SW480 (cell line): ENCODE measurements at places on chromosomes 12 and 14.

DNA sequence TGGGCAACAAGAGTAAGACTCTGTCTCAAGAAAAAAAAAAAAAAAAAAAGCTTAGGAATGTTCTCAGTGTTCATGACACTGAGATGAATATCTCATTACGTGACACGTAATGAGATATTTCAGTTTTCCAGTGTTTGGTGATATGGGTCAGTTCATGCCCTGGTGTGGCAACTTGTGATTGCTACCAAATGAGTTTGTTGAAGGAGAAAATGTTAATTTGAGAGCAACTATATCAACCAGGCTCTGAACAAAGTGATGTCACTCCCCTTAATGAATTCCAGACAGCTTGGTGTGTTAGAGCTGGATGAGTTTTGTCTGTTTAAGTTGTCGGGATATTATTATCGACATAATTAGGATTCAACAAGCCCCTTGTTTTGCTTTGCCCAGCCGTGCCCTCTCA lies 211.7 kb downstream of the DPF3 start:
- DNase-seq = no peak

DNA sequence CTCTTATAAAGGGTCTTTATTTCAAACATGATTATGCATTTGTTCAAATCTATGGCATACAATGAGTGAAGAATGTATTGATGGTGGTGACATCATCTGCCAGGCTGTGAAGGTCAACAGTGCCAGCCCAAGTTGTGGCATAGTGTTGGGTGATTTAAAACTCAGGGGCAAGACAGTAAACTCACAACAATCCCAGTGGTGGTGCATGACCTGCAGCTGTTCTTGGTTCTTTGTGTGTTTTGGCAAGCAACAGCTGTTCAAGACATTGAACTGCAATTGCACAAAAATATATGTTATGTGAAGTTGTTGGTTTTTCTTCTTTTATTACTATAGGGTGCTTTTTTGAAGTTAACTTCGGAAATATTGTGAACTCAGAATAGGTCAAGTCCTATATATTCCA lies 851.6 kb downstream of the NRXN3 start:
- no peak for DNase-seq

DNA sequence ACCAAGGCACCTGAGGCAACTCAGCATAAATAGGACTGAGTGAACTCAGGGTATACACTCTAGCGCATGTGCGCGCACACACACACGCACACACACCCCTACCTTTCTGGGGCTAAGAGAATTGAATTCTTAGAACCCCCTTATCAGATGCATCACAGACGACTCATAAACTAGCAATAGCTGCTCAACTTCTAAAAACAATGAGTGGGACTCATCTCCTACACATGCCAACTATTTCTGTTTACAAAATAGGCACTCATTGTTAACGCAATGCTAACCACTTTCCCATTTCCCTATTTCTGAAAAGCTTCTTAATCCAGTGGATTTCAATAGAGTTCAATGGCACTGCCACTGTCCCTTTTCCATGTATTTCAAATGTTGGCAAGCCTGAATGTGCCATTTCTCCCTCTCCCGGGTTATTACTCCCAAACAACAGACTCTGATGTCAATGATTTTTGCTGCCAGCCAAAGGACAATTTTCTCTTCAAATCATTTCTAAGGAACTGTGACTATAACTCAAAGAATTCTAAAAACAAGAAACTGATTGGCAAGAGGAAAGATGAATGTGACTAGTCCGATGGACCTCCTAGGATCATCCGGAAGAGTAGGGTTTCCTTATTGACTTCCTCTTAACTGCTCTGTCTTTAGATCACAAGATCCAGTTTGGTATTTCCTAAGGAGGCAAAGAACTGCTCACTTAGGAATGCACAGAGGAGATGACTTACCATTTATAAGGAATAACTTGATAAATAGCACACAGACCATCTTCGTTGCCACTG lies 48.8 kb downstream of the SLC38A1 start:
- DNase-seq = peak; percentile 80

DNA sequence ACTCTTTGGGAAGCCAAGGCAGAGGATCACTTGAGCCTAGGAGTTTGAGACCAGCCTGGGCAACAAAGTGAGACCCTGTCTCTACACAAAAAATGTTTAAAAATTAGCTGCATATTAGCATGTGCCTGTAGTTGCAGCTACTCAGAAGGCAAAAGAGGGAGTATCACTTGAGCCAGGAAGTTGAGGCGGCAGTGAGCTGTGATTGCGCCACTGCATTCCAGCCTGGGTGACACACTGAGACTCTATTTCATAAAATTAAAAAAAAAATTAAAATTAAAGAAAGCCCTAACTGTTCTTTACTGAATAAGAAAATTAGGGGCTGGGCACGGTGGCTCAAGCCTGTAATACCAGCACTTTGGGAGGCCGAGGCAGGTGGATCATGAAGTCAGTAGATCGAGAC lies 27.0 kb downstream of the SENP1 start:
- DNase-seq = no peak

DNA sequence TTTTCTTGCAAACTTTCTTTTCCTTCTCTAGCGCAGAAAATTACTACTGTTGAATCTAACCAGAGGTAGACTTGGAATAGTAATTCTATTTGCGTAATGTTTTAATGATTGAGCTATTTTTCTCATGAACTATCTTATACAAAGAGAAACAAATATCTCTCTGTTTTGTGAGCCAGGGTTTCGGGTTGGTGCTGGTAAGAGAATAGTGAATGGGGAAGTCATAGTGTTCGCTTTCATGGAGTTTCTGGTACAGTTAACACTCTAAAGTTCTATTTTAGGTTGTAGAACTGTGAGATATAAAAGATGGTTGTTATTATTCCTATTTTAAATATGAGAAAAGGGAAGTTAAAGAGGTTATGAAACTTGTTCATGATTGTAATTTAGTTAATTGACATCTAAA lies 6.6 kb downstream of the CLEC1B start:
- DNase-seq = no peak

DNA sequence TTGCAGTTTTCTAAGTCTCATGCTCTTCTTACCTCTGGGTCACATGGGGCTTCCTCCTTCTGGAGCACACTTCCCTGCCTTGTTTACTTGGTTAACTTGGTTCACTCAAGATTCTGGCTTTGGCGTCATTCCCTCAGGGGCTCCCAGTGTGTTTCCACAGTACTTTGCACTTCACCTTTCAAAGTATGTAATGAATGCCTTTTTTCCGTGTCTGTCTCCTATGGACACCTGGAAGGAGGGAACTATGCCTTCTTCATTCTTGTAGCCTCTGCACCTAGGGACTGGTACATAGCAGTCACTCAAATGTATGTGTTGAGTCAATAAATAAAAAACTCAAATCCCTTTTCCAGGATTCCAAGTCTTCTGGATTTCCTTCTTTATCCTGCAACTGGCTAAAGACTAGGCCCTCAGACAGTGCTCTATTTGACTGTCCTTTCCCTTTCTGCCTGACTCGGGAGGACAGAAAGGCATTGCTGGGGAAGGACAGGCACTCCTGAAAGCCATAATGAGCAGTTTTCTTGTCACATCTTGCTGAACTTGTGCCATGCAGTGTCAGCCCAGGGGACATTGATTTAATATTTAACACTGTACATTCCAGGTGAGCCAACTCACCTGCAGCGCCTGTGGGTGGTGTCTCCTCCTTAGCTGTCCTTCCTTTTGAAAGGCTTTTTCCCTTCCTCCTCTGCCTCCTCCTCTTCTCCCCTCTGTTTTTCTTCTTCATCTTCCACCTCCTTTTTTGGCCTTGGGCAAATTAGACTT lies 12.8 kb downstream of the MYRFL start:
- no peak for DNase-seq

- DNase-seq = no peak
Measured at GRCh38 chr12:84732828-84733340, 179.7 kb downstream of the SLC6A15 start.

DNA sequence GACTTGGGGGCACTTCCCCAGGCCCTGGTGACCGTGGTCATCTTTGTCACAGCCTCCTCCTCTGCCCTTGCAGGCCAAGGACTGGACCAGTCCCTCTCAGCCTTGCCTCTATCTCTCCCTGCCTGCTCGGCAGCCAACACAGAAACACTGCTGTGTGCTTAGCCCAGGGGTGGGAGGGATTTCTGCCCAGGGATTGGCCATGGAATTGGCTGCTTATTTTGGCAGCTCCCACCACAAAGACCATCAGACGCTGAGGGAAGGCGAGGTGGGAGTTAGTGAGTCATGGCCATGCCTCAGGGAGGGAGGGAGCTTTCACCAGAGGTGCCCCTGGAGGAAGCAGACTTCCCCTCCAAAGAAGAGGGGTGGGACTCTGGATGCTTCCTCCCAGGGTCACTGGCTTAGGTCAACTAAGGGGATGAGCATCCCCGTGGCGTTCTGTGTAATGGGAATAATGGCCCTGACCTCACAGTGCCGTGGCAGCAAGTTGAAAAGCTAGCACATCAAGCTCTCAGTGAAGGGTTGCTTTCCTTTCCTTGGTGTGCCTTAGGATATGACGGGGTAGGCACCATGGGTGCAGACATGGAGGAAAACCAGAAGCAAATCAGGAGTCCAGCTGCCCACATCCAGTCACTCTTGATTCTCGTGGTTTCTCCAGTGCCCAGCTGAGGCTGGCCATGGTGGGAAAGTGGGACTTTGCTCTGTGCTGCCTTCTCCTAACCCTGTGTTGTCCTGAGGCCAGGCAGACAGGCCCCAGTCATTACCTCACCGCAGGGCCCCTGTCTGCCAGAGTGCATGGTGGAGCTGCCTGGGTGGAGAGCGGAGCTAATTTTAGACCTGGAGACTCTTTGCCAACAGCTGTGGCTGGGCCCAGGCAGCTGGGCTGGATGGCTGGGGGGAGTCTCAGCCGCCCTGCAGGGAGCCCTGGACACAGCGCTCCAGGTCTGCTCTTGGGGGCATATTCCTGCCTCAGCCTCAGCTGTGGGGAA lies 21.4 kb downstream of the B4GALNT3 start:
- DNase-seq = no peak

- no peak for DNase-seq
Measured at GRCh38 chr14:98949481-98950135, 322.4 kb downstream of the BCL11B start.

DNA sequence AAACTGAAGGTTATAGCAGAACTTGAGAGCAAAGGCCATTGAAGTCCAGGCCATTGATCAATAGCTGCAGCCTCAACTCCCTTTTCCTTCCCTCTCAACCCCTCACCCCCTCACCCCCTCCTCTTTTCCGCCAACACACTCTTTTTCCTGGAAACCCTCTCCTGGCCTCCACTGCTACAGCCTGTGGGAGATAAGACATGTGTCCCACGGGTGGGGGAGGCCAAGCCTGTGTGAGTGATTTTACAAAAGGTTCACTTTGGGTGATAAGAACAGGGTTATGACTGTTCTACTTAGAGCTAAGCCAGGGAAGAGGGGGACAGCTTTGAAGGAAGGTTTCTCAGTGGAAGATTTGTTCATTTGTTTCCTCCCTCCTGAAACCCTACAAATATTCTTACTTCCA lies 9.2 kb upstream of the FGF23 start:
- DNase-seq = no peak

- DNase-seq = no peak
Measured at GRCh38 chr12:64006211-64006825, 161.8 kb downstream of the SRGAP1 start.

DNA sequence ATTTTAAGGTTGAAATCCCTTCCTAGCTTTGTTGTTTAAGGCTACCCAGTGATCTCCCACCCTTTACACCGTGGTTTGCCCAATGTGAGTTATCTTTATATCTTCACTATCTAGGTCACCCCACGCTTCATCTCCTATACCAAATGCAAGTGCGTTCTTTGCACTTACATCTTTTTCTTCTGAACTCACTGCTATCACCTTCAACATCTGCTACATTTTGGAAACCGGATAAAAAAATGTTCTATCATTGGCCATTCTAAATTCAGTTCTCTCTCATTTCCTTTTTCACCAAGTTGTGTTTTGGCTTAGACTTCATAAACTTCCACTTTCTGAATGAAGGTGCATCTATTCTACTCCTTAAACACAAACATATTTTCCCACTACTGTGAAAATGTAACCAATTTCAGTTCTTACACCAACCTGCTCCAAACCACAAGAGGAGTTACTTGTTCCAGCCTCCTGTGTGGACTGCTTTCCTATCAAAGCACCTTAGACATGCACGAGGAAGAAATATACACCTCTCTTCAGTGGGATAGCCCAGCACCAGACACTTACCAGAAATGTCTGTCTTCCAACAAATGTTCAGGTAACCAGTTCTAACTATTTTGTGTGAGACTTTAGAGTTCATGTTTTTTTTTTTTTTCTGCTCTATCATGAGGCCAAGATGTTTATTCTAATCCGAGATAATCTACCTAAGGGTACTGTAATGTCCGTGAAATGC lies 21.9 kb downstream of the CLEC9A start:
- DNase-seq = no peak

DNA sequence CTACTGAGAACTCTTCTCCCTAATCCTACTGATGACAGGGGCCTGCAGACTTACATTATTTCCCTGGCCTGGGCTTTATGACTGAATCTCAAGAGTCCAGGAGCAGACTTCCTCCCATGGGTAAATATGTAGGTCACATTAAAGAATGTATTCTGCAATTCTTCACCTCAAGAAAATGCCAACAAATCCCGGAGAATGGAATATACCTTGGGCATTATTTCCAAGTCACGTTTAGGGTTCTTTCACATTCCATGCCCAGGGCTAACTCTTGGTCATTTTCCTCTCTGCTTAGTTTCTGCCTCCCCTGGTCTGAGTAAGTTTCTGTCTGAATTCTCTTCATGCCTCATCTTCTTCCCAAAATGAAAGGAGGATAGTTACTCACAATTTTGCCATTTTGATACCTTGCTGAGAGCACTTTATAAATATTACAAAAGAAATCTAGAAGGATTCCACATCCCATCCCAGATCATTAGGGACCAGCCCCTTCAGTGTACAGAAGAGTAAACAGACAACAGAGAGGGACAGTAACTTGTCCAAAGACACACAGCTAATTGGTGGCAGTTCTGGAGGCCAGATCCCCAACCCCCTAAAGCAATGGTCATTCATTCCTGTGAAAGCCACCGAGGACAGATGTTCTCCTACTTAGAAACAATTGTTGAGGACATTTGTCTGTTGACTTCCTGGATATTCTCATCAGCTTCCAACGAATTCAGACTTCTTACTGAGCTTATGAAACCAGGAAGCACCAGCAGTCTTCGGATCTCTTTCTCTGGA lies 605 bp downstream of the PAH start:
- no peak for DNase-seq

GRCh38 chr14:67883717-67884116 lies 64.1 kb downstream of the RAD51B start:
- peak; percentile 17 for DNase-seq
